T-helper 2 cell treated with Interferon-gamma antibody and Interleukin-4, amounts not matched to agents 5 μg/mL and 100 μg/mL, for 36 hours (primary cell): ENCODE measurements at places on chromosomes 6 and 20.
A peak's percentile ranks its signal among the peaks of the same experiment; 100 is the strongest.

DNA sequence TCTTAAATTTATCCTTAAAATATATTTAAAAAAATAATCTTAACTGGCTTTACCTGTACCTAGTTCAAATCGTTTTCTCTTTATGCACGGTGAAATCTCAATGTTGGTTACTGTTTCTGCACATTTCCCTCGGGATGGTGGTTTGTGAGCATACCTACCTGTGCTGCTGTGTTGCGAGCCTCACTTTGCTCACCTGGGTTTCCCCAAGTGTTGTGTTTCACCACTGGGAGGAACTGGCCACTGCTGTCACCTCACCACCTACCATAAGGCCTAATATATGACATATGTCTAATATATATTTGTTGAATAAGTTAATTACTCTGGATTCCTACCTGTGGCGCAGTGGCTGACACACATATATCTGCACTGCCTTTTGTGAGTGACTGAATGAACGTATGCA is 493.5 kb upstream of the FLRT3 start:
- no peak for DNase-seq

DNA sequence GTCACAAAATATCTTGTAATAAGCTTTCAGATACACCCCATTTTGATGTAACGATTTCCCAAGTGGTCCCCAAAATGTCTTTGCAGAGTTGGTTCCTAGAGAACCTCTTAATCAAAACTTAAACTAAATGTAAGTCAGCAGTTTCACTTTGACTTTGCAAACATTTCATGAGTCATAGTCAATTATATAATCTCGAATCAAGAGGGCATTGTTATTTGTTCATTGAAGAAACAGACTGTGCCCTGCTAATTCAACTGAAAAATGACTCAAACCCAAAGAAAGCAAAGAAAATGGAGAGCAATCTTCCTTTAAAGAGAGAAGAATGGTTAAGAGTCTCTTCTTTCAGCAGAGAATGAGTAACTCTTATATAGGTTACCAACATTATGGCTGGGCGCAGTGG is 58.3 kb downstream of the IPCEF1 start:
- DNase-seq: no peak

DNA sequence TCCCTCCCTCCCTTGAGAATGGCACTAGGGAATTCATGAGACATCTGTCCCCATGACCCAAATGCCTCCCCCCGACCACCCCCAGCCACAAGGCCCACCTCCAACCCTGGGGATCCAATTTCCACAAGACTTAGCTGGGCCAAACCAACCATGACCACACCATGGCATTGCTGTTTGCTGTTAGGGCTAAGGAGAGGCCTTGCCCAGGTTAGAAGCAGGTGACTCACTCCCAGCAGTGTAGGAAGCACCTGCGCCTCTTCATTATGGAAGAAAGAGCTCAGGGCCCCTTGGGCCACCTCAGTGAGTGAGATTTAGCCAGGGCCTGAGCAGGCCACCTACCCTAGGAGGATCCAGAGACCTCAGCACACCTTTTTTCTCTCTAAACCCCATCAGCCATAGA is 337.9 kb downstream of the TAF4 start:
- no peak for DNase-seq

- DNase-seq: no peak
Measured at GRCh38 chr6:74333406-74333805, 637.4 kb downstream of the CD109 start.

DNA sequence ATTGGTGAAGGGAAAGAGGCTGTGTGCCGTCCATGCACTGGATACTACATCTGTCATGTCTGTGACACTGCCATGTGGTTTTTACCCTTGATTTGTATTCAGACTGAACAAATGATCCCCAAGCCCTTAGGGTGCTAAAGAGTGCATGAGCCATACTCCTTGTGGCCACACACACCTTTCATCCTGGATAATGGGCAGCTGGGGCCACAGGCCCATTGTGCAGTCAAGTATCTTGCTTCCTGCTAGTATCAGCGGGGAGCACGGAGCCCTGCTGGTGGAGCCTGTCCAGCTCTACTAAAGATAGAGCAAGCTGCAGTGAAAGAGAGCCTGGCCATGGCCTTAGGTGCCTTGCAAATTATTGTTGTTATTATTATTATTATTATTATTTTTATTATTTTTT is 75.1 kb downstream of the SLX4IP start:
- DNase-seq: no peak

GRCh38 chr20:54355631-54356280 is 119.6 kb upstream of the DOK5 start:
- DNase-seq: no peak

DNA sequence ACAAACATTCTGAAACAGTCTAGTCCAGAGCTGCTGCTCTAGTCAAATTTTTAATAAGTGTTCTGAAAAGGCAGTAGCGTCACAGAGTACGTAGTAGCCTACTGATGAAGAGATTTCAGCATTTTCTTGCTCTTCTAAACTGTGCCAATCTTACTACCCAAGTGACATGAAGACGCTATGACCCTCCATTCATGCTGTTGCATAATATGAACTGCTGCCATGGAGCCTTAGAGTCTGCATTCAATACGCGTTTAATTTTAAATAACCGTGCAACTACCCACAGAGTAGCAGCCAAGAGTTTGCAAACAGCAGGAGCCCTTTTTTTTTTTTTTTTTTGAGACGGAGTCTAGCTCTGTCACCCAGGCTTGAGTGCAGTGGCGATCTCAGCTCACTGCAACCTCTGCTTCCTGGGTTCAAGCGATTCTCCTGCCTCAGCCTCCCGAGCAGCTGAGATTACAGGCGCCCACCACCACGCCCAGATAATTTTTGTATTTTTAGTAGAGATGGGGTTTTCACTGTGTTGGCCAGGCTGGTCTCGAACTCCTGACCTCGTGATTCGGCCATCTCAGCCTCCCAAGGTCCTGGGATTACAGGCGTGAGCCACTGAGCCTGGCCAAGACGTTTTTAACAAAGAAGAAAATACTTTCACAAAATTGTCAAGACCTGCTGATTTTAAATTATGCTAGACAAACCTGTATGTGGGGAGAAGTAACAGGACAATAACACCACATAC is 44.3 kb downstream of the EZR start:
- DNase-seq: no peak

GRCh38 chr20:63223121-63223825 is 7.3 kb upstream of the YTHDF1 start:
- DNase-seq: peak; percentile 21

- no peak for DNase-seq
Measured at GRCh38 chr6:105001906-105002305, 45.0 kb downstream of the LIN28B start.

- DNase-seq: no peak
Measured at GRCh38 chr6:46352541-46353268, 138.5 kb downstream of the RCAN2 start.

DNA sequence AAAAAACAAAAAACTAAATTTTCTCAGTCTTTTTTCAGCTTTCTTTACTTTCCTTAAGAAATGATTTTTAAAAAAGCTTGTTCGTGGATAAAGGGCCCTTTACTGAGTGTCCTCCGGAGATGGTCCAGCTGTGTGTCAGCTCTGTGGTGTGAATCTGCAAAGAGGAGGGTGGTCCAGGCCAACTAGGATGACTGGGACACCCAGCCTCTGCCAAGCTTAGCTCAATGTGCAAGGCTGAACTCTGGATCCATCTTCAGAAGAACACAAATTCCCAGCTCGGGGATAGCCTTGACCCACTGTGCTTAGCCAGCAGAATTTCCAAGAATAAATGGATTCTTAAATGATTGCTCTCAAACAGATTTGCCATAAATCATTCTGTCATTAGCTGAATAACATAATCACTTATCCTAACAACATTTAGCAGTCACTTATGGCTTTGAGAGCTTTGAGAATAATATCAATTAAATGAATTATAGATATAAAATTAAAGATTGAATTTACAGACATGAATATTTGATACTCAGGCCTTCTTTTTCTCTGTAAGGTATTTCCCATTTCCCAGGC is 14.2 kb upstream of the CALHM5 start:
- no peak for DNase-seq

GRCh38 chr6:40535110-40535818 is 51.9 kb downstream of the LRFN2 start:
- DNase-seq: no peak

DNA sequence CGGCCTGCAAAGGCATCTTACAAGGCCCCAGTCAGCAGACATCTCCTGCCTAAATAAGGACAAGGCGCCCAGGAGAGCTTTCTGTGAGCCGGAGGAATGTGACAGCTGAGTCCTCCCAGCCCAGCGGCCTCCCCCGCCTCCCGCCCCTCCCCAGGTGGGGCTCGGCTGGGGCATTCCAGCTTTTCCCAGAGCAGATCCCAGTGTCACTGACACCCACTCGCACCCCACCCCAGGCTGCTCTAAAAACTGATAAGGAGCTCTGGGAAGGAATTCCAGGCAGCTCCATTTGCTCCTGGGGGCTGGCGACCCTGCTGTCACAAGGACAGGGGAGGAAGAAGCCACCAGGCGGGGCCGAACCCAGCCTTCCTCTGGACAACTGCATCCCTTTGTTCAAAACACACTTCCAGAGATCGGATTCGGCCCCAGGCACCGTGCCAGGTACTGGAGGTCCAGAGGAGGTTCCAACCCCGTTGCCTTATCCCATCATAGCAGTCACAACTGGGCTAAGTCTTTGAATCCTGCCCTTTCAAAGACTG is 49.7 kb downstream of the JPH2 start:
- no peak for DNase-seq

DNA sequence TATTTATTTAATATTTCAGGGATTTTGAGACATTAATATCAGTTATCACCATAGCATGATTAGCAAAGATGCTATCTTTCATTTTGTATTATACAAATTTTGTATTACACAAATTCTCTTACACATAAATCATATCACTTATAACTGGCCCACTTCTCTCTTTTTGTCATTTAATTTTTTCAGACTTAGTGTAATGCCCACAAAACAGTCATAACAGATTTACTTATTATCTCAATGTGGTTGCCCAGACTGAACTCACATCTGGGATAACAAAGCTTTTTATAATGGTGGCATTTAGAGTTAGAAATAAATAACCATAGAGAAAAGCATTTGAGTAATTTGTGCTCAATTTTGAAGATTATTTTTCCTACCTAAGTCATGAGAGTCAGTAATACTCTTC is 148.3 kb downstream of the TFAP2B start:
- no peak for DNase-seq

DNA sequence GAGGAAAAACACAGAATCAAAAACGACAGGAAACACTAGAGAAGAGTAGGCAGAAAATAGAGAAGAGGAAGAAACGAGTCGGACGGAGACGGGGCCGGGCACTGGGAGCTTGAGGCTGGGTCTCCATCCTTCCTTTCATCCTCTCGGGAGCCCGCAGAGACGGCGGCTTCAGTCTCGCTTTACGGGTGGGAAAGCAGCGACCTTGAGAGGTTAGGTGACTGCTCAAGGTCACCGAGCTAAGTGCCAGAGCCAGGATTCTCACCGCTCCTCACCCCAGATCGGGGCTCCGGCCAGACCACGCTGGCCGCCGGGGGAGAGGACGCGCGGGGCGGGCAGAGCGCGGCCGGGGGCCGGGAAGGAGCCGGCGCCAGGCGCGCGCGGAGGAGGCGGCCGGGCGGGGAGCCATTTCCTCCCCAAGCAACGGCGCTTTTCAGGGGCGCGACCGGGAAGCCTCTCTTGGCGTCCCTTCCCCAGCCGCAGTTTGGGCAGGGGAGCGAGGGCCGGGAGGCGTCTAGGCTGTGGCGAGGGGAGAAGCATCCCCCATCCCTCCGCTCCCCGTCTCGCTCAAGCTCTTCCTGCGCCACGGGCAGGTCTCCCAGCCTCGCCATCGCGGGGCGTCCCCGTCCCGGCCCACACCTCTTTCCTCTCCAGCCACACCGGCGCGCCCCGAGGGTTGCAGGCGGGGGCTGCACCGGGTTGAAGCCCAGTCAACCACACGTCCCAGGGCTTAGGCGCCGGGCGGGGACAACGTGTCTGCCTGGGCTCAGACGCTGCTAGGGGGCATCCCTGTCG is 24.1 kb upstream of the MAP3K7 start:
- peak; percentile 36 for DNase-seq

DNA sequence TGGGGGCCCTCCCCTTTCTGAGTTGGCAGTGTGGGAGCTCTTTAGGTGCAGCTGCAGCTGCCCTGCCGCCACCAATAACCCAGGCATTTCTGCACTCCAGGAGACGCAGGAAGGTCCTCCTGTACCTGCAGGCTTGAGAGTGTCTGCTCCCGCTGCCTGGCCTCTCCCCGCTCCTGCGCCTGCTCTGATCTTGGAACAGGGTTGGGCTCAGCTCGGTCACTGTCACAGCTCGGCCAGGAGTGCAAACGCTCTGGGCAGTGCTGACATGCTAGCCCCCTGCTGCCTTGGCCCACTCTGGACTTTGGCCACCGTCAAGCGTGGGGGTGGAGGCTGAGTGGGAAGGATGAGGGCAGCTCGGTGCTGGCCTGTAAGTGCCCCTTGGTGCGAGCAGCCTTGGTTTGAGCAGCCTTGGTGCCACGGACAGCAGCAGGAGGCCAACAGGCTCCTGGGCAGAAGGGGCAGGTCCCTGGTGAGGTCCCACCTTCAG is 738.1 kb upstream of the GJE1 start:
- no peak for DNase-seq

- peak; percentile 9 for DNase-seq
Measured at GRCh38 chr20:31515775-31516107, 1.5 kb downstream of the HM13 start.

- DNase-seq: no peak
Measured at GRCh38 chr6:151822252-151823111, 15.0 kb downstream of the ESR1 start.

DNA sequence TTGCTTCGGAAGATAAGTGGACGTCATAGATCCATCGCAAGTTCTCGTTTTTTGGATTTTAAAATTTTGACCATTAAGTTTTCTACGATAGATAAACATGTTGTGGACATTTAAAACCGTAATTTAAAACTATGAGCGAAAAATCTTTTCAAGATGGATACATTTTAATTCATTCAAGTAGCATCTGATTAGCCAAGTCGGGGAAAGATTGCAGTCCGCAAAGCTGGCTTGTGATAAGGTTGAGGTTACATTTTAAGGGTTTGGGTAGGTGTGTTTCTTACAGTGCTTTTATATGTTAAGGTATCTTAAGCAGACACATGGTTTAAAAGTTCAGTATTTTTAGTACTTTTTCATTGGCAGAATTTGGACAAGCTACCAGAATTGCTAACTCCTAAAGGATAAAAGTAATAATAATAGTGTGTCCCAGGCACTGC is 1.2 kb downstream of the WTAP start:
- no peak for DNase-seq

DNA sequence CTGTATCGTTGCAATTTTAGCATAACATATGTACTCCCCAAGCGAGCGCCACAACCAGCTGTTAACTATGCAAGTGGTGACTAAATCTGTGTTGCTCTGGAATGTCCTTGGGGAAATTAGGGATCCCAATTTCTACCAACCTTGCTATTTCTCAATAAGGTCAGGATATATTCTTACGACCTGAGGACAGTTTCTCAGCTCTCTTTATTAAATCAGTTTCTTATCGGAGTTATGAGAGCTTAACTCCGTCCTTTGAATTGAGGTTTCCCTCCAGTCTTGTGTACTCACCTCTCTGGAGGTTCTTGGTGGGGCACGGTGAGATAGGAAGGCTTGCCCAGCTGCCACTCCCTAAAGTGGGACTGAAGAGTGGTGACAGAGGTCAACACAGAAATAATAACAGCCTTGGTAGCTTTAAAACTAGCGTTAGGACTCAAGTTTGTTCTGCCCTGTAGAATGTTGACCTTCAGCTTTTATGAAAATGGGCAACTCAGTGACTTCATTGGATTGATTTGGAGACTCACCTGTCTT is 694 bp downstream of the MRPS18B start:
- no peak for DNase-seq

GRCh38 chr6:139593081-139593480 is 218.6 kb upstream of the CITED2 start:
- no peak for DNase-seq

- DNase-seq: no peak
Measured at GRCh38 chr20:61694682-61695081, 371.0 kb downstream of the TAF4 start.

GRCh38 chr6:13421425-13422059 is 65.9 kb downstream of the GFOD1 start:
- no peak for DNase-seq
